Fibroblast of skin of abdomen (primary cell): ENCODE measurements at places on chromosomes 4 and X.

DNA sequence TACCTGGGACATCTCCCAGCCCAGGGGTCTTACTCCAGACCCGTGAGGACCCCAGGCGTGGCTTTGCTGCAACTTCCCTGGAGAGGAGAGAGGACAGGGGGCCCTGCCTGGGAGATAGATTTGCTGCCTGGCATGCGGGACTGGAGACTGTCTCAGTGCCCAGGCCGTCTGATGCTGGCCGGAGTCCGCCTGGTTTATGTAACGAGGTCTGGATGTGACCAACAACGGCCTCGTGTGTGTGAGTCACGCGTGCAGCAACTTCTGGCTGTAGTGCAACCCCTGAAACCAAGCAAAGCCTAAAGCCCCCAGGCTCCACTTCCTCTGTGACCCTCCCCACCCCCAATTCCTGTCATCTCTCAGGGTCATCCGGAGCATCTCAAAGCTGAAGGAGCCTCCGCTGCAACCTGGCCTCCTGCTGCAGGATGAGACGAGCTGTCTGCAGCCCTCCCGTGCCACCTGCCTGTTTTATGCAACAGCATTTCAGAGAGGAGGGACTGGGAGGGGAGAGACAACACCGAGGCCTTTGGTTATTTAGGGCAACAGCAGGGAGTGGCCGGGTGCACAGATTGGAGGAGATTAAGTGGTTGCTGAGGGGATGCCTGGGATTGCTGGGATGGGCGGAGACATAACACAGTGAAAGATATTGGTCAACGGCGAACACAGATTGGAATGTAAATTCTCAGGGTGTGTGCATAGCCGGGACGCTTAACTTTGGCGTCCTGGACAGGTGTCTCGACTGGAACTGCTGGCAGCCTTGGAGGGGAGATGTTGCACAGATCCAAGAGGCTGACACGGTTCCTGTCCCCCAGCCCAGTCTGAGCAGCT, 16.0 kb downstream of the XG start:
- peak; percentile 26 for DNase-seq

GRCh38 chrX:131942034-131942433, 81.1 kb upstream of the STK26 start:
- DNase-seq = no peak

DNA sequence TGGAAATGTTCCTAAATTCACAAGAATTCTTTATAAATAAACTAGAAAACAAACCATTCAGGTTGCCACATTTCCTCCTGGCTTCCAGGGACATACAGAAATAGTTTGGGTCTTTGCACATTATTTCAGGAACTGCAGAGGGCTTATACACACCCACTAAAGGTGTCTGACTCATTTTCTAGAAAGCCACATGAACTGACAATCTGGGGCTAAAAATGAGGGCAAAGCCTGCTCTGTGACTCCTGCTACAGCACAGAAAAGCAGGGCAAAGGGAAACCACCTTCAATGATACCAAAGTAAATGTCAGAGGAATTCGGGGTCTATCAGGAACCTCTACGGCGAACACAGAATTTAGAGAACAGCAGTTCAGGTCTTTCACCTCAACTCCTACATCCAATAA, 112.2 kb upstream of the MAP3K15 start:
- DNase-seq = peak; percentile 13

- no peak for DNase-seq
These were observed 53.6 kb downstream of the APOO start for GRCh38 chrX:23854122-23854521.

DNA sequence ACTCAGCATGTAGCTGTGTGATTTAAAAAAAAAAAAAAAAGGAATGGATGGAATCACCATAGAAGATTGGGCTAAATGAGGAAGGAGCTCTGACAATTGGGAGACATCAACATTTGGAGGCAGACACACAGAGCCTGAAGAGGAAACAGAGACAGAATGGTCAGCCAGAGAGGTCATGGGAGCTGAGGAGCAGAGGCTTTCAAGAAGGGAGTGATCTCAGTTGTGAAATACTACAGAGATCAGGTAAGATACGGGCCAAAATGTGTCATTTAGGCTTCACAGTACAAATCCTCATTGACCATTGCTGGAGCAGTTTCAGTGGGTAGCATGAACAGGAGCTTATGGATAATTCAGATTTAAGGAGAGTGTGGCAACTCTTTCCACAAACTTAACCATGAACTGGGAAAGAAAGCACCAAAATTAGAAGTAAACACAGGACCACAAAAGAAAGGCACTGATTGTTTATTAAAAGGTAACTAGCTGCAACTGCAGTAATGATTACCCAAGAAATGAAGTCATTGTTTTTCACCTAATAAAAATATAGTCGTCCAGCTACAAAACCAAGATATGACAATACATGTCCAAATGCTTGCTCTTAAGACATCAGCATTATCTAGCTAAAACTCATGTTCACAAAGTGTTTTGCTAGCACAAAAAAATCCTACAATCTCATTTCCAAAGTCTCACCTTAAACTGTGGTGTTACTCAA, 203.2 kb downstream of the DHX15 start:
- no peak for DNase-seq

GRCh38 chr4:168667921-168668320, 171.1 kb downstream of the PALLD start:
- DNase-seq = no peak

DNA sequence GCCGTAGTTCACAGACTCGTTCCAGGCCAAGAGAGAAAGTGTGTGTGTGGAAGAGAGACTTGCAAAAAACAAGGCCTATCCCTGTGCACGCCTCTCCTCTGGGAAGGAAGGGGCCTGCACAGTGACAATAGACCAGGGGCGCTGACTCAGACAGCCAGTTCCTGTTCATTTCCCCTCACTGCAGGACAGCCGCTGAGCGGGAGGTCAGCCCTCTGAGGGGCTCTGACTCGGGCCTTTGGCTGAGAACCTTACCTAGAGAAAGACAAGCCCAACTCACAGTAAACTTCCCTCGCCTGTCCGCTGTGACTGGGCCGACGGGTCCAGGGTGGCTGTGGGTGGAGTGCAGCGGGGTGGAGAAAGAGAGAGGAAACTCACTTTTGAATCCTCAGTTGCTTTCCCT, 52.1 kb downstream of the RTL5 start:
- DNase-seq = no peak

DNA sequence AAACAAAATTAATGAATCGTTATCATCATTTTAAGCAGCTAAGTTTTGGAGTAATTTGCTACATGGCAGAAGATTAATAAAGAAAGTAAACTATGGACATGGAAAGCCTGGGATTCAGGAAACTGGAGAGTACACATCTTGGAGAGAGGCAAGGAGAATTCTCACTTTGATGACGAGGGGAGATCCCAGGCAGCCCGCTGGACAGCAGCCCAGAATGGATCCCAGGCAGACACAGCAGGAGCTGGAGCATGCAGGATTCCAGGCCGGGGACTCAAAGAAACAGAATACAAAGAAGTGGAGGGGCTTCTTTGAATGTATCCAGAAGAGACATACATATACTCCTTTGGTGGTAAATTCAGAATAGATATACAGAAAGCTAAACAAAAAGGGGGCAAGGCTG, 118.0 kb upstream of the ATP6AP2 start:
- peak; percentile 14 for DNase-seq

- DNase-seq = no peak
These were observed 14.8 kb upstream of the LAP3 start for GRCh38 chr4:17562157-17562556.

GRCh38 chrX:19682712-19683331, 167.5 kb upstream of the MAP3K15 start:
- DNase-seq = peak; percentile 91

DNA sequence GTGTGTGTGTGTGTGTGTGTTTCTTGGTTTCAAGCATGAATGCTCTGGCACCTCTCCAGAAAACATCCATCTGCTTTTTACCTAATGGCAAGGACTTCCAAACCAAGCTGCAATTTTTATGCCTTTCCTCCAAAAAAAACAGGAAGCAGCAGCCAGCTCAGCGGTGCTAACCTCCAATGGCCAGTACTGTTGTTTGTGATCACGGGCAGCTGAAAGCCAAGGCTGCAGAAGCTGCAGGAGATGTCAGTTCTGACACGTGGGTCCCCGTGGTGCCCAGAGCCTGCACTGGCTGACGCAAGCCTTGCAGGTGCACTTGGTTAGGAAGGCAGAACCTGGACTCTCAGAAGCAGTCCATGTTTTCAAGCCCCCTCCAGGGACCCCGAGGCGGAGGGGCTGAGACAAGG, 313.6 kb upstream of the DDX53 start:
- peak; percentile 73 for DNase-seq

GRCh38 chrX:16892504-16893362, 22.6 kb upstream of the RBBP7 start:
- peak; percentile 68 for DNase-seq

- no peak for DNase-seq
These were observed 1.7 kb upstream of the MAGEH1 start for GRCh38 chrX:55450259-55450658.

DNA sequence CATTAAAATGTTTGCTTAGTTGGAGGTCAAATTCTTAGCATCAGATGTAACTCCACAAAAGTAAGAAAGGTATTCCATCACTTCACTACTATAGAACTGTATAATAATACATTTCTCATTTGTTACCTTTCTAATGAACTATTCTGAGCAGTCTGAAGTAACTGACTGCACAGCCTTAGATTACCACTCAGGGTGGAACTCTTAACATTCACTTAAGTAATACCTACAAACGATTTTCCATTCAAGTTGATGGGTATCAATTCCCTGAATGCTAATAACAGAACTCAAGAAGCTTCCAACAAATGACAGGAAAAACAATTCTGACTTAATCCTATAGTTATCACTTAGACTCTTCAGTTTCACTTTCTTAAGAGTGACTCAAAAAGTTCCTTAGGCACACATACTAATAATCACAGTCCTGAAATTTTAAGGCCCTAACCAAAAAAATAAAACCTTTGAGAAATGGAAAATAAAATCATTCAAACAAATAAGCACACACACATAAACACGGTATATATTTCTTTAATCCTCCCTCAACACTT, 20.9 kb downstream of the HNRNPD start:
- no peak for DNase-seq

GRCh38 chr4:82216219-82216618, 157.6 kb downstream of the HNRNPD start:
- no peak for DNase-seq

GRCh38 chrX:13599491-13599890, 30.1 kb downstream of the EGFL6 start:
- no peak for DNase-seq

- peak; percentile 48 for DNase-seq
These were observed 21.5 kb downstream of the ARSJ start for GRCh38 chr4:113957956-113958355.
